WTC11 (cell line): ENCODE measurements at places on chromosomes 12 and 14. TPM values are rescaled to one million over a fixed set of nuclear protein-coding genes. Genes with fewer than 3 reads are reported as not detected.

Gene NPFF
- total RNA-seq = 0.57 to 0.80 TPM (median 0.59 TPM) in 3 replicates

Gene VWF
- total RNA-seq = 0.48 to 0.98 TPM (median 0.78 TPM) in 3 replicates

Gene TIMM9
- 47.3 to 55.4 TPM (median 51.1 TPM) in 3 replicates for total RNA-seq

- DNase-seq = no peak
Observed at GRCh38 chr14:22024137-22024536, 350.5 kb upstream of the OR4E1 start.

DNA sequence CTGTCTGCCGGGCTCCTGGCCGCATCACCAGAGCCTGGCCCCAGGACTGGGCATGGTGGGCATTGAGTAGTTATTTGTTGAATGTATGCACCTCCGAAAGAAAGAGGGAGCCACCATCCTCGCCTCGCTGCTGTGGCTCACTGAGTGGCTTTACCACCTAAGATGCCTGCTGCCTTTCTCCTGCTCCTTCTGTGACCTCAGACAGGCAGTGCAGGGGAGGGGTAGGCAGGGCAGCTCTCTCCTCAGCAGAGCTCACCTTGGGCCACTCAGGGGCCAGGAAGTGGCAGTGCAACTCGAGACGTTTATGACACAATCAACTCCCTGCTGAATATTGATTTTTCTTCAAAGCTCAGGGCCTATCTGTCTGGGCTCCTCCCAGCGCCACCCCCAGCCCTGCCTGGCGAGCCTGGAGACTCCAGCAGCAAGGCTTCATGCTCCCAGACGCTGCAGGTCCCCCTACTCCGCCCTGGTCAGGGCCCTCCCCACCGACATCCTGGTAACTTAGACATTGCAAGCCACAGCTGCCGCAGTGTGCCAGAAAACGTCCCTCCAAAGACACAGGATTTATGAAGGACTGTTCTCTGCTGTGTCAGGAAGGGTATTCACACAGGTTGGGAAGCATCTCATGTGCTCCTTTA, 84.3 kb upstream of the DIO3 start:
- DNase-seq = peak; percentile 59

- DNase-seq = no peak
Observed at GRCh38 chr14:103121846-103122584, 1.2 kb upstream of the TNFAIP2 start.

- DNase-seq = no peak
Observed at GRCh38 chr12:114863911-114864310, 179.9 kb upstream of the TBX3 start.

- no peak for DNase-seq
Observed at GRCh38 chr12:27766587-27766986, 13.4 kb upstream of the KLHL42 start.

GRCh38 chr14:80988735-80989429, 33.5 kb downstream of the TSHR start:
- no peak for DNase-seq

- DNase-seq = no peak
Observed at GRCh38 chr14:94403312-94403932, 15.0 kb upstream of the SERPINA1 start.

- DNase-seq = no peak
Observed at GRCh38 chr14:67395876-67396189, 16.1 kb downstream of the PLEK2 start.

DNA sequence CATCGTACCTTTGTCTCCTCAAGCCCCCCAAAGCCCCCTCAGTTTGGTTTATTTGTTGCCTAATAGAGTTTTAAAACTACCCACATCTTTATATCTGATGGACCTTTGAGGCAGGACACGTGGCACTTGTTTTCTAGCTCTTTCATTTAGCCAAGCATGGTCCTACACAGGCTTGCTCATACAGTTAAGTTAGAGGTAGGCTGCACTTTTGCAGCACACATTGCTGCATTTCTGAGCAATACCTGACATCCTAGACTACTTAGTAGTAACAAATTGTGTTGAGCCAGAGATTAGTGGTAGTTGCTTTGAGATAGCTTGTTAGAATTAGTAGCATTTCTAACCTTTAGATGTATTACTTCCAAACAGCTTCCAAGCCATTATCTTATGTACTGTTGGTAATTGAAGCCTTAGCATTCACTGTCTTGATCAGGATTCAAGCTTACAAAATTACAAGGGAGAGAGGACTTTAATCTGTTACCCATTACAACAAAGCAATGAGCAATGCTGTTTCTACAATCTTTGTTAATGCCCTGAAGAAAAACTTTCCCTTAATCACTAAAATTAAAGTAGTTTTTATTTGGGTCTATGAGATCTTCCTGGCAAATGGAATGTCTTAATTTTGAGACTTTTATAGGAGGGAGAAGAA, 96.6 kb downstream of the WNK1 start:
- DNase-seq = no peak
